ENCODE measurements at places on chromosomes 4 and X. TPM values are rescaled to one million over a fixed set of nuclear protein-coding genes. Genes with fewer than 3 reads are reported as not detected.

GRCh38 chr4:98394134-98394533, 132.9 kb downstream of the RAP1GDS1 start:
- H3K27ac ChIP-seq: no peak overlapping the region
- H3K27me3 ChIP-seq: no peaks in the 10 kb centered on the region
- H3K36me3 ChIP-seq: no peaks in the 10 kb centered on the region
- no peak for DNase-seq

DNA sequence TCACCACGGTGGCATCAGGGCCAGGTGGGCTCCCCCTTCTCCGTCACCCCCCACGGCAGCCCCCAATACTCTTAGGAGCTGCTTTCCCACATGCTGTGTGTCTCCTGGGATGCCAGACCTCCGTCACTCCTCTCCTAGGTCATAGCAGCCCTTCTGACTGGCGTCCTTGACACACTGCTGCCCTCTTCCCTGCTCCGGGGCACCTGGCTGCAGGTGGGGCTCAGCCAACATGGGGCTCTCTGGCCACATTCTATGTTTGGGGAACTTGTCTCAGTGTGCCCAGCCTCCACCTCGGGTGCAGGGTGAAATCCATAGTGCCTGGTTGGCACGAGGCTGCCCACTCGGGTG, 13.8 kb downstream of the TMEM175 start:
- no peak overlapping the region for H3K4me3 ChIP-seq
- no peaks in the 10 kb centered on the region for H3K36me3 ChIP-seq
- H3K27ac ChIP-seq: no peak overlapping the region
- DNase-seq: no peak
- H3K27me3 ChIP-seq: no peaks in the 10 kb centered on the region
- peaks cover 8% of the 10 kb centered on the region for H3K4me1 ChIP-seq

GRCh38 chrX:19332983-19333382, 10.7 kb upstream of the PDHA1 start:
- no peak overlapping the region for H3K27ac ChIP-seq
- H3K27me3 ChIP-seq: no peaks in the 10 kb centered on the region
- no peaks in the 10 kb centered on the region for H3K4me1 ChIP-seq

DNA sequence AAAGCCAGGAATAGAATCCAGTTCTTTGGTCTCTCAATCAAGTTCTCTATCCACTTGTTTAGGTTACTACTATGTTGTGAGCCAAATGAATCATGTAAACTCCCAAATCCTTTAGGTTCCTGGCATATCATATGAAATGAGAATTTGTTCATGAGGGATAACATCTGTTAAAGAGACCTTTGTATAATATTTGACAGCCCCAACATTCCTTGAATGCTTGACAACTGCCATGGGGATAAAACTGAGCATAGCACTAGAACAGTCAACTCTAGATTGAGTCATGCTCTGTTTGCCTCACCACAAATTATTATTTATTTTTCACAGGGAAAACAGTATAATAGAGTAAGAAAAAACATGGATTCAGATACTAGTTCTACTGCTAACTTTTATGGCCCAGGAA, 93.3 kb downstream of the NAA11 start:
- no peaks in the 10 kb centered on the region for H3K36me3 ChIP-seq
- no peak for DNase-seq
- no peak overlapping the region for H3K4me3 ChIP-seq
- H3K27ac ChIP-seq: no peak overlapping the region
- H3K27me3 ChIP-seq: no peaks in the 10 kb centered on the region

DNA sequence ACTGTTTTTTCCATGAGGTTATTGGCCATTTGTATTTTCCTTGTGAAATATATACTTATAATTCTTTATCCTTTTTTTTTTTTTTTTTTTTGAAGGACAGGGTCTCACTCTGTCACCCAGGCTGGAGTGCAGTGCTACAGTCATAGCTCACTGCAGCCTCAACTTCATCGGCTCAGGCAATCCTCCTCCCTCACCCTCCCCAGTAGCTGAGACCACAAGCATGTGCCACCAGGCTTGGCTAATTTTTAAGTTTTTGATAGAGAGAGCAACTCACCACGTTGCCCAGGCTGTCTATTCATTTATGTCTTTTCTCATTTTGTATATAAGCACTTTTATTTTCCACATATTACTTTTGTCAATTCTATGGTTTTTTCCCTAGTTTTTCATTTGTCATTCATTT, 16.8 kb downstream of the RBPJ start:
- H3K4me3 ChIP-seq: no peak overlapping the region
- H3K27ac ChIP-seq: no peak overlapping the region
- no peaks in the 10 kb centered on the region for H3K27me3 ChIP-seq
- DNase-seq: no peak

- H3K4me3 ChIP-seq: no peak overlapping the region
- H3K36me3 ChIP-seq: no peaks in the 10 kb centered on the region
- H3K27ac ChIP-seq: peak overlapping the region; percentile 71
- no peaks in the 10 kb centered on the region for H3K4me1 ChIP-seq
- no peak for DNase-seq
Measured at GRCh38 chrX:100648458-100649417, 4.7 kb downstream of the SRPX2 start.

GRCh38 chr4:114082348-114082747, 102.9 kb upstream of the ARSJ start:
- DNase-seq: no peak
- H3K27ac ChIP-seq: no peak overlapping the region
- H3K4me3 ChIP-seq: no peak overlapping the region
- H3K27me3 ChIP-seq: no peaks in the 10 kb centered on the region

GRCh38 chr4:13626492-13627177, 890 bp downstream of the BOD1L1 start:
- DNase-seq: no peak
- H3K27ac ChIP-seq: peak overlapping the region; percentile 91
- H3K4me3 ChIP-seq: peak overlapping the region; percentile 89
- no peaks in the 10 kb centered on the region for H3K36me3 ChIP-seq
- H3K27me3 ChIP-seq: no peaks in the 10 kb centered on the region
- peaks cover 39% of the 10 kb centered on the region for H3K4me1 ChIP-seq

DNA sequence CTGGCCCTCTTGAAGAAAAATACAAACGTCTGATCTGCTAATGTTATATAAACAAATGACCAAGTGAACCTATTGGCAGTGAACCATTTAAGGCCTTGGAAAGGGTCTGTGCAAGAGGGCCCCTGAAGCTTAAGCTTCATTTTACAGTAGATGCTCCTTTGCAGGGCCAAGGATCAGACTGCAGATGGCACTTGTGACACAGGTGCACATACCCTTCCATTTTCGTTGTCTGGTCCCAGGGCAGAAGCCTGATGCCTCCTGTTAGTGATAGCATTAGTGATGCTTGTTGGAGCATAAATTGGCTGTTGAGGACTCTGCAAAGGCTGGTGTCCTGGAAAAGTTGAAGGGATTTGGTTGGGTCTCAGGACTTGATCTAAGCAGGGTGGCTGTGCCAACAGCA, 46.5 kb downstream of the ETNPPL start:
- no peak overlapping the region for H3K27ac ChIP-seq
- no peaks in the 10 kb centered on the region for H3K36me3 ChIP-seq
- no peaks in the 10 kb centered on the region for H3K27me3 ChIP-seq
- H3K4me3 ChIP-seq: no peak overlapping the region
- H3K4me1 ChIP-seq: no peaks in the 10 kb centered on the region
- DNase-seq: no peak

DNA sequence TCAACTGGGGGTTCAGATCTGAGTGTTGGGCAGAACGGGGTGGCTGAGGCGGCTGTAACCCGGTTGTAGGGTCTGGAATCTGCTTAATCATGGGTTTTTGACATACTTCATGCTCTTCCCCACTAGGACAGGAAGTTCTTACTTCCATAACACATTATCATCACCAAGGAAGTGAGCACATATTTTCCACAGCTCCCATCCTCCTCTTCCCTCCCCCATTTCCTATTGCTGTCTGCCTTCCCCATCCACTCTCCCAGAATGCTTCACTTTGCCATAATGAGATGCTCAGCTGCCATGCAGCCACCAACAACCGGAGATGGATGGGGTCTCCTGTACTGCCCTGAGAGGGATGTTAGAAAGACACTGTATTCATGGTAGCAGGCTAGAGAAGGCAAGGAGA, 6.4 kb upstream of the DCUN1D4 start:
- H3K27me3 ChIP-seq: no peaks in the 10 kb centered on the region
- H3K36me3 ChIP-seq: no peaks in the 10 kb centered on the region
- H3K4me3 ChIP-seq: no peak overlapping the region
- DNase-seq: no peak

TMEM271 gene
- 0.41 TPM for total RNA-seq

PROM1 gene
- 4.4 TPM for total RNA-seq

F9 gene
- not detected for total RNA-seq

AFM gene
- total RNA-seq: not detected

CPZ gene
- total RNA-seq: 0.54 TPM
